ENCODE measurements at places on chromosomes 1 and 21.

DNA sequence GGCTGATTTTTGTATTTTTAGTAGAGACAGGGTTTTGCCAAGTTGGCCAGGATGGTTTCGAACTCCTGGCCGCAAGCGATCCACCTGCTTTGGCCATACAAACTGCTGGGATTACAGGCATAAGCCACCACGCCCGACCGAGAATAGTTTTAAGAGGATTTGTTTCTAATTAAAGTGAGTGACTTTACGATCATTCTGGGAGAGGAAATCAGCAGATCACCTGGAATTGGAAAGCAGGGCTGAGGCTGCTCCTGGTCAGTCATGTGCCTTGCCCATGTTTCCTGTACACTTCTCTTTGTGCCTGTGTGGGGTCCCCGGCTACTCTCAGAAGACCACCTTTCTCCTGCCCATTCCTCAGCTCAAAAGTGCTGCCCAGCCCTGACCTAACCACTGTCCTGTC, 33.9 kb downstream of the ZBTB8B start:
- DNase-seq: no peak

GRCh38 chr21:24014381-24014780, 1592.9 kb downstream of the MRPL39 start:
- DNase-seq: no peak

DNA sequence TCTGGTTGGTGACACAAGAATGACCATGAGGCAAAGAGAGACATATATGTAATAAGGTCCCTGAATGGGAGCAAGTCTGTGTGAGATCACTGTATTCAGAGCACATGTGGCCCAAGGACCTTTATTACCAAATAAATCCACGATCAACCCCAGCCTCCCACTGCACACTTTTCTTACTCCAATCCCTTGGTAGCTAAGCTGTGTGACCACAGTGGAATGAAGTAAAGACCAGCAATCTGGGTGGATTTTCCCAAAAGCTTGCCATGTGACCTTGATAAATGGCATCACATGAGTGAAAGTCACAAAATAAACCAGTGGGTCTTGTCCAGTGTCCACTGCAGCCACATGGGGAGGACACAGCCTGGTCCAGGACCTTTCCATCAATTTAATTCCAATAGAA, 36.7 kb upstream of the TLR5 start:
- peak; percentile 82 for DNase-seq

DNA sequence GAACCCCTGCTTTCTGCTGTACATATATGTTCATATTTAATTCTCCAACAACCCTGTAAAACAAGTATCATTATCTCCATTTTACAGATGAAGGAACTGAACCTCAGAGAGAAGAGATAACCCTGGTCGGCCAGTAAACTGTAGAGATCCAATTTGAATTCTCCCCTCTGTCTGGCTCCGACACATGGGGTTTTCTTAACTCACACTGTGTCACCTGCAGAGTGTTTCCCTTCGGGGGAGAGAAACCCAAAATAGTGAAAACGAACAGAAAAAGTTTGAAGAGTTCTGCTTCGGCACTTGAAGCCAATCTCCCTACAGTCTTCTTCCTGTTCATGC, 17.4 kb upstream of the BCAR3 start:
- no peak for DNase-seq

- no peak for DNase-seq
Measured at GRCh38 chr1:217230412-217230811, 400.5 kb downstream of the GPATCH2 start.

Data from inflammatory macrophage treated with lipopolysaccharide for 4 hours (primary cell).